ENCODE measurements at places on chromosomes 11 and 22. TPM values are rescaled to one million over a fixed set of nuclear protein-coding genes. Genes with fewer than 3 reads are reported as not detected.

Gene MS4A6A
- total RNA-seq, result not detected

Gene TCN1
- total RNA-seq, result not detected

Gene PRG3
- not detected for total RNA-seq

Gene CASP1
- total RNA-seq, result 2.1 TPM

Gene SLC22A25
- not detected for total RNA-seq

Gene P4HA3
- 1.3 TPM for total RNA-seq

Gene CRY2
- 14.6 TPM for total RNA-seq

Gene TBX10
- total RNA-seq, result not detected

Gene SLC35F2
- 89.4 TPM for total RNA-seq

- DNase-seq, result peak; percentile 7
Measured at GRCh38 chr11:23112987-23113886, 253.0 kb upstream of the CCDC179 start.

- no peak for DNase-seq
Measured at GRCh38 chr11:28337701-28338100, 229.5 kb downstream of the METTL15 start.

GRCh38 chr11:45273509-45273908 is 12.6 kb downstream of the SYT13 start:
- no peak for DNase-seq

- DNase-seq, result no peak
Measured at GRCh38 chr11:105553025-105553424, 56.8 kb upstream of the GRIA4 start.

GRCh38 chr11:5671831-5672230 is 13.0 kb downstream of the TRIM5 start:
- no peak for DNase-seq

DNA sequence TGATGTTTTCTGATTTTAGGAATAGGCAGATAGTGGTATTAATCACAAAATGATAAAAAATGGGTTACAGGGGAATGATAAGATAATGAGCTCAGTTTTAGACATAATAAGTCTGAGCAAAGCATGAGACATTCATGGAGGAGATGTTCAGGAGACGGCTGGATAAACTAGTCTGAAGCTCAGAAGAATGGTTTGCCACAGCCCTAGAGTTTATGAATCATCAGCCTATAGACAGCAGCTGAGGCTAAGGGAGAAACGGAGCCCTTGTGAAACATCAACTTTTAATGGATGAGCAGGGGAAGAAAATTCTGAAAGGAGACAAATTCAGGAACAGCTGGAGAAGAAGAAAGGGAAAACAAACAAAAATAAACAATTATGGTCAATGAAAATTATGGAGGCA is 87.2 kb downstream of the RELT start:
- DNase-seq, result no peak

- DNase-seq, result peak; percentile 48
Measured at GRCh38 chr11:66119348-66120133, 49.5 kb downstream of the PACS1 start.

DNA sequence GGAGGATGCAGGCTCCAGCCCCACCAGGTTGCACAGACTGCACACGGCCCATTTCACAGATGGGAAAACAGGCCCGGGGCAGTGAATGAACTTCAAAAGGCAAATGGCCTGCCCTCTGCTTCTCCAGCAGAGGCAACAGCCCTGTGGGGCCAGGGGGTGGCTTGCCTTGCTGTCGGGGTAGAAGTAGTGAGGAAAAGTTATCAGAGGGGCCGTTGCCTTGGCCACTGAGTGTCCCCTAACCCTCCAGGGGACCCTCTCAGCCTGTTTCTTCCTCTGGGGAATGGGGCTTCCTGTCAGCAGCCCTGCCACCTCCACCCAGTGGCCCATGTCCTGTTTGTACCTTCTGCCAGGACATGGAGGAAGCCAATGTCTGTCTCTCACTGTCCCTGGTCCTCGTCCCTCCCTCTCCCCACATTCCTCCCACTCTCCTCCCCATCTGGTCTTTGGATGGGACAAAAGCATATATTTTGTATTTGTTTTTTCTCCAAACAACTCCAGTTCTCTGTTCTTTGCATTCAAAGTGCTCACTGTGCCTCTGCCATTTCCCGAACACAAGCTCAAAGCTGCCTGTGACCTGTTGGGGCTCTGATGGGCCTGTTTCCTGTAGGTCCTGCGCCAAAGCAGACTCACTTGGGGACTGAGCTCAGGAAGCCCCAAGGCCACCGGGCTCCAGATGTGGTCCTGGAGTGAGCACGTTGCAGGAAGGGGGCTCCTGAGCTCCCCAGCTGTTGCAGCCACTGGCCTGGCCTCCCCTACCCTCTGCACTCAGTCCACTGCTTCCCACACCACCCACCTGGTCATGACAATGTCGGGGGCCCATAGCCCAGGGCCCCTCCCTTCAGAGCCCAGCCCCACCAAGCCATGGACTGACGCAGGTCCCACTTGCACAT is 9.5 kb downstream of the MAP4K2 start:
- DNase-seq, result no peak

GRCh38 chr11:61828629-61829407 is 718 bp downstream of the FADS2 start:
- no peak for DNase-seq

- no peak for DNase-seq
Measured at GRCh38 chr11:35845860-35846259, 98.0 kb upstream of the LDLRAD3 start.

GRCh38 chr11:33405834-33406602 is 148.8 kb downstream of the HIPK3 start:
- no peak for DNase-seq

DNA sequence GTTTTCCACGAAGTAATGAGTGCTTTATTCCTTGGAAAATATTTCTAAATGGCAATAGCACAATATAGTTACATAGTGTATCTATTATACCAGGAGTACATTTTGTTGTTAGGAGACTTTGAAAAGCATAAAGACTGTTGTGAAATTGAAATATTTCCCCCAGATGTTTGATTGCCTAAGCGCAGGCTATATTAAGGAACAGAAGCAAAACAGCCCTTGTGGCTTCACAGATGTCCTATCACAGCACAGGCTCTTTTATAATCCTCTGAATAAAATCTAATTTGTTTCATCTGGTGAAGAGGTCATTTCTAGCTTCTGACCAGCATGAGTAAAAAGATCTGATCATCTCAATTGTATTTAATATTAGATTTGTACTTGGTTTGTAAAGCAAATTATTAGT is 48.2 kb downstream of the BSX start:
- DNase-seq, result no peak

DNA sequence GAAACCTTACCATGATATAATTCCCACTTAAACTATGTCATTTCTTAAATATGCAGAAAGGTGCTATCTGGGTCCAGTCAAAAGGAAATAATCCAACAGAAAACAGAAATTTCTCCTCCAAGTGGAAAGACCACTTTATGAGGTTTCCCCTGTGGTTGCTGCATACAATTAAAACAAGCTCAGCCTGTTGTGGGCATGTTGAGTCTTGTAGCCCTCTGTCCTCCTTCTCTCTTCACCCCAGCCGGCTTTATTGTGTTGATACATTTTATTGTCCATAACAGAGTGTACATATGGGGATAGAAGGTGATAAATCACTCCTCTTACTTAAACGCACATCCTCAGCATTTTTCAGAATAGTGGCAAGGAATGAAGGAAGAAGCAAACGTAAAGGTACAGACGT is 126.0 kb upstream of the MTNR1B start:
- no peak for DNase-seq

DNA sequence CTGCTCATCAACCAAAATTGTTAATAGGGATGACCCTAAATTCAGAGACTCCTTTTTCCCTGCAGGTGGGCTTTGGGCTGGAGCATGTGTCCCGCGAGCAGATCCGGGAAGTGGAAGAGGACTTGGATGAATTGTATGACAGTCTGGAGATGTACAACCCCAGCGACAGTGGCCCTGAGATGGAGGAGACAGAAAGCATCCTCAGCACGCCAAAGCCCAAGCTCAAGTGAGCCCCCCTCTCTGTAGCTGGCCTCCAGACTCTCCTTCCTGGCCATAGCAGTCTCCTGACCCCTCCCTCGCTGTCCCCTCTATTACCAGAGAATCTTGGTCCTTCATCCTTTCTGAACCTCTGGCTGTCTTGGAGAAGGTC is 47.9 kb upstream of the RAB1B start:
- no peak for DNase-seq

DNA sequence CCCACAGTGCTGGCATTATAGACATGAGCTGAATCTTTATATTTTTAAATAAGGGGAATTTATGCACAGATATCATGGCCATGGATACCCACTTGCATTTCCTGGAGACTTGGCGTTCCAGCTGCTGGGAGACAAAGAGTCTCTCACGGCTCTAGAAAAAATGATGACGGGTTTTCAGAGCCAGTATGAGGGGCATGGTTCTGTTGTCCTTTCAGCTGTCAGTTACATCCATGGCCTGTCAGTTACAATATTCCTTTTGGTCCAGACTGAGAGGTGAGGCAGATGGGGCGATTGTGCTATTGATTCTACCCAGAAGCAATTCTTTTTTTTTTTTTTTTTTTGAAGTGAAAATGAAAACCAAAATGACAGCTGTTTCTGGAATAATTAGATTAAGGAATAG is 29.7 kb downstream of the USH1C start:
- no peak for DNase-seq

DNA sequence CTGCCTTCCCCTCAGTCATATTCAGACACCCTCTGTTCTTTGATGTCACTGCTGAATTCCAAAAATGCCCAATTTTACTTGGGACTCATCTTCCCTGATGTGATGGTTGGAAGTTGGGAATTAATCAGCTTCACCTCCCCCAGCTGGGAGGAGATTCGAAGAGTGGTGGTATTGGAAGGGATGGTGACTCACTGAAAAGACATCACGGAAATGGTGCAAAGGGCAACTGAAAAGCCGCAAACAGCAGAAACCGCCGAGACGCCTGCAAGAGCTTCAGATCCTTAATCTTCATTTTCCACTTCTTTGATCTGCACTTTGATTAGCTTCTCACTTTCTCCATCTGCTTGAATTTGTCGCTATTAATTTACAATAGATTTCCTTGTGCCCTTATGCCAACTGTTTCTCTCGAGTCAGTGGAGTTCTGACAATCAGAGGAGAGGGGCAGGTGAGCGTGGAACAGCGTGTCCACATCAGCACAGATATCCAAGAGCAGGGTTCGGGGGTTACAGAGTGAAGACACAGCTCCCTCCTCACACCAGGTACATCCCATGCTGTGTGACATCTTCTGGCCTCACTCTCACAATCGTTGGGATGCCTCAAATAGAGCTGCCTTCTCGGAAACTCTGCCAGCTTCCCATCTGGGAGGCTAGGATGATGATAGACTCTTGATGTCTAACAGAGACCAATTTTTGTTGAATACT is 325.4 kb downstream of the BRD1 start:
- DNase-seq, result no peak

DNA sequence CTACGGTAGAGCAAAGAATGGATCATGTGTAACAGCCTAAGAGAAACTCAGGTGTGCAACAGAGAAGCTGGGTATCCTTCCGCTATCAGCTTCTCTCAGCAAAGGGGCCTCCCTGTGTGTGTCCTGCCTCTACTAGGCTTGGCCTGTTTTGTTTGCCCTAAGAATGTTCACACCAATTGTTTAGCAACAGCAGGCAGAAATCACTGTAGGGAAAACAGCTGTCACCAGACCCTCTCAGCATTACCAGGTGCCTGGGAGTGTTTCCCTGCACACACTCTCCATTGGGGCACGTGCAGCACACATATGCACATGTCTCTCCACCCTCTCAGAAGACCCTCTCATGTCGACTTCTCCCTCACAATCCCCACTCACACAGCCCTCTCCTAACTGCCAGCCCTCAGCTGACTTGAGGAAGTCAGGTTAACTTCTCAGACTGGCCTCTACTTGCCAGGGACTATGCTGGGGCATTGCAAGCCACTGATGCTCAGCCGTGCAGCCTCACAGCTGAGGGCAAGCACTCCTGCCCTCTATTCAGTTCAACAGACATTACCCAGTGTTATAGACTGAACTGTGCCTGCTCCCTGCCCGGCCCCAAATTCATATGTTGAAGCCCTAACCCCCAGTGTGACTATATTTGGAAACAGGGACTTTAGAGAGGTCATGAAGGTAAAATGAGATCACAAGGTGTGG is 97.6 kb downstream of the TRIM29 start:
- no peak for DNase-seq

DNA sequence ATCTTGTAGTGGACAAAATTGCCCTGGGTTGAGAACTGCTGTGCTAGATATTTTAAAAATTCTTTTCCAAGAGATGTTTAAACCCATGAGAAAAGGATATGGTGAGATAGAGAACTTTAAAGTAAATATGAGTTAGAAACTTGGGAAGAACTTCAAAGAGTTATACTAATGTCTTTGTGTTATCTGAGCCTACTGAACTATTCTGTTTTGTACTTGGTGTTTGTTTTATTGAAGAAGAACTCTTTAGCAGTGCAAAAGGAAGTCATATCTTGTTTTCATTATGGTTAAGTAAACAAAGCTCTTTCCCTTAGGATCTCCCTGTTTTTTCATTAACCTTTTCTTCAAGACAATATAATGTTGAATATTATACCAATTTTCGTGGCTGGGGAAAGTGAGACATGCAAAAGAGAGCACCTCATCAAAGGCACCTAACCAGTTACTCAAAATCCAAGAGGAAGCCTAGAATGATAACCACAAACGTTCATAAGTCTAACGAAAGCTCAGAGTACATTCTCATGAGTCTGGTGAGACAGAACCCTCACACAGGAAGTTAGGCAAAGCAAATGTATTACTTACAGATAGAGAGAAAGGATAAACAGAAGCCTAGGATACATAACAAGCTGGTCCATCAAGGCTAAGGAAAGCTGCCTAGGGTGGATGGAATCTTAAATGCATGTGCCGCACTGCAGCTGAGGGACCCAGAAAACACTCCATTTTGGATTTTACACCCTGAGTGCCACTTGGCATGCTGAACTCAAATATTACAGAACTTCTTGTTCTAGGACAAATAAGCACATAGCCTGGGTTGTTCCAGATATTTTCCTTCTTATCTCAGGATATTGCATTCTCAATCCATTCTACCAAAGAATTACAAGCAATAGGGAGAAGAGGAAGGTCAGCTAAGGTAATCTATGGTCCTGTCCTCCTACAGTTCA is 112.5 kb upstream of the ANO3 start:
- DNase-seq, result no peak

DNA sequence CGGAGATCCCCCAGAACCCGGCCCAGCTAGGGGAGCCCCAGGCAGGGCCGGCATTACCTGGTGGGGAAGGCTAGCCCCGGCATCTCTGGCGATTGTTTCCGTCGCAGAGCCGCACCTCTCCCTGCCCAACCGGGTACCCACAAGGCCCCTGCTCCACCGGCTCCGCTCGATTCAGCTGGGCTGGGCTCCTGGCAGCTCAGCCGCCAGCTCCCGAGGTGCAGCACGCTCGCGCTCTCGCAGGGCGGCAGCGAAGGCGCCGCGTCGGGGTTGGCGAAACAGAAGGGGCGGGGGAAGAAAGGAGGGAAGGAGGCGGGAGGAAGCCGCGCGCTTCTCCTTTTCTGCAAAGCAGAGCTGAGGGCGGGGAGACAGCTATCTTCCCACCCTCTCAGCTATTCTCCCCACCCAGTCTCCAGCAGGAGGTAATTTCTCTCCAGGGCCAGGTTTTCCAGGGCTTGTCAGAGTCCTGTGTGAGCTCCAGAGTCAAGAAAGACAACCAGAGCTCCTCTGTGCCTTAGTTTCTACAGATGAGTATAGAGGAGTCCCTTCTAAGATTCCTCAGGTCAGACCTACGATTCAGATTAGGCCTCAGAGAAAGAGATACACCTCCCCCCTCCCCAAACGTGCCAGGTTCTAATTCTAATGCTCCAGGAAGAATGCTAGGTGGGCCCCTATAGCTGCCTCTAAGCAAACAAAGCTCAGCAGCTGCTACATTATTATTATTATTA is 62.0 kb downstream of the PAK1 start:
- no peak for DNase-seq
